ENCODE measurements at places on chromosomes 4 and X.

DNA sequence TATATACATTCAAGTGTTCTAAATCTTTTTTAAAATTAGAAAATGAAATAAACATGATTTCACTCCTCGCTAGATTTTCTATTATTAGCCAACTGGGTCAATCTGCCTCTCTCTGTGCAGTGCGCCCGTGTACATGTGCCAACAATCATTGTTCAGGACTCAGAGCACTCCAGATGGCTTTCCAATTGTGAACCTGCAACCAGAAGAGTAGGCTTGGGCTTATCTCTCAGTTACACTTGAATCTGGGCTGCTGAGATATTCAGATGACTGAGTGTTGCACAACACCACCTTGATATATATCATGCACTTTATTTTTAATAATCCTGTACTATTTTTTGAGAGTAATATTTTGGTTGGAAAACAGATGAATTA is 184.0 kb upstream of the FSTL5 start:
- no peak for DNase-seq

DNA sequence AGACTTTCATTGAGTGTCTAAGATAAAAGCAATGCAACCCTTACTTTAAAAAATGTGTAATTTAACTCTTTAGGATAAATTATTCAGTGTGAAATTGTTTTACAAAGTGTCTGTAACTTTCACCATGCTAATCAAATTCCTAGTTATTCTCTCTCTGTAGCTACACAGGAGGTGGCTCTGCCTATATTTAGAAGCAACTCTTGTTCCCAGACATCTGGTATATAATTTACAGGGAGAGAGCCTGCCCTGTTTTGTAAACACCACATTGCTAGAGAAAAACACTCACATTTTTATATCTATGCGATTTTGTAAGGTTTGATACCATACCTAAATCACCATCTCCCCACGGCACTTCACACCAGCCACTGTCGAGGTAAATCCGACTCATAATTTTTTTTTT is 35.5 kb upstream of the SPATA4 start:
- DNase-seq: no peak

GRCh38 chr4:172356016-172356415 is 542.8 kb downstream of the GALNTL6 start:
- no peak for DNase-seq

DNA sequence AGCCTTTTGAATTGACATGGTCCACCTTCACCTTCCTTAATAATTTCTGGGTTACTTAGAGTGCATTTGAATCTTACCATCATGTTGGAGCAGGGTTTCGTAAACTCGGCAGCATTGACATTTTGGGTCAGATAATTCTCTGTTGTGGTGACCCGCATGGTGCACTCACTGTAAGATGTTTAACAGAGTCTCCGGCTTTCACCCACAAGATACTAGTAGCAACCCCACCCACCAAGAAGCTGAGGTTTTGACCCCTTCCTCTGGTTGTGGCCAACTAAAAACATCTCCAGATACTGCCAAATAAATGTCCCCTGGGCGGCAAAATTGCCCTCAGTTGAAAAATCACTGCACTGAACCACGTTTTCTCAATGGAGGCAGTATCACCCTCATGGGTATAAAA is 62.7 kb downstream of the CHST7 start:
- no peak for DNase-seq

GRCh38 chr4:6957148-6957520 is 47.5 kb downstream of the TBC1D14 start:
- no peak for DNase-seq

DNA sequence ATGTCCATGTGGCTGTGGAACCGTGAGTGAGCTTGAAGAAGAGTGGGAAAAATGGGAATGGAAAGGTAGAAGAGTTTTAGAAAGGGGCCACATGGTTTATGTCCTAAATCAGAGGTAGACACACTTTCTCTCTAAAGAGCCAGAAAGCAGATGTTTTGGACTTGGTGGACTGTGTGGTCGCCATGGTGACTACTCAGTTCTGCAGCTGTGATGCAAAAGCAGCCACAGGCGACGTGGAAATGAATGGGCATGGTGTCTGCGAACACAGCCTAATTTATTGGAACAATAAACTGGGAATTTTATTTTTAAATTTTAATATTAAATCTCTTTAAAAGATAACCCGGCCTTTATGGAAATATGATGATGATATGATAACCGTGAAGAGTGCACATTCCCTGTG is 386.0 kb upstream of the FAT1 start:
- no peak for DNase-seq

GRCh38 chr4:78565971-78566372 is 14.4 kb downstream of the ANXA3 start:
- no peak for DNase-seq

- no peak for DNase-seq
Measured at GRCh38 chr4:156295676-156296195, 342.1 kb upstream of the CTSO start.

DNA sequence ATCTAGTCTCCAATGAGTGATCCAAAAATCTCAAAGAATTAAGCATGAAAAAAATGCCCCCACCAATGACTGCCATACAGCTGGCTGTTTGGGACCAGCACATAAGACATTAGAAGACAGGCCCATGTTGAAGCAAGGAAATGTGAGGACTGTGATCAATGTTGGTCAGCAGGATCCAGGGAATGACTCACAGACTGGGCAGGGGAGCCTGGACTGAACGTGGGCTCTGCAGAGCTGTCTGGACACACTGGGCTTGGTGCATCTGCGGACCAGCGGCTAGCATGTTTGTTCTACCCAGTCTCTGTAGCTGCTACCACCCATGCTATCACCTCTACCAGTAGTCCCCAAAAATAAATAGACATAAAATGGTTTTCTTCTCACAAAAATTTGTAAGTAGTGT is 108.6 kb downstream of the PALLD start:
- no peak for DNase-seq

DNA sequence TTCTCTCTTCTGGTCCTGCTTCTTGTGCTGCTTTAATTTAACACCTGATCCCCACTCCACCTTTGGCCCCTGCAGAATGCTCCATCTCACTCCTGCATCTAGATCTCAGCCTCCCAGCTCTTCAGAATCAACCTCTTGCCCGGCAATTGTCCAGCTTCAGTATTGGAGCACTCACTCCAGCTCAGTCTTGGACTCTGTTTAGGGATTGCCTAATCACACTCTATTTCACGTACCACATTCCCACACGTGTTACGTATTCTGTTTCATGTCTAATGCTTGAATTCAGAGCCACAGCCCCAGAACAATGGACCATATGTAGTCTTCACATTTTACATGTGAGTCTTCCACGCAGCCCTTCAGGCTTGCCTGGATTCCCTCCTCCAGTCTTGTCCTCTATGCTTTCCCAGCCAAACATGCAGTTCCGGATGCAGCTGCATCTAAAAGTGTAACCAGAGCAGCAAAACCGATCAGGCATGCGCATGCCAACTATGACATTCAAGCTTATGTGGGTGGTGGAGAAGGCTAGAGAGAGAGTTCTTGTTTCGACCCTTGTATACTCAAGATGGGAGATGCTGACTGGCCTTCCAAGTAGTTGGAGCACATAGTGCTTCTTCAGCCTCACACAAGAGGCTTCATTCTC is 105.2 kb upstream of the FAM9A start:
- DNase-seq: no peak

DNA sequence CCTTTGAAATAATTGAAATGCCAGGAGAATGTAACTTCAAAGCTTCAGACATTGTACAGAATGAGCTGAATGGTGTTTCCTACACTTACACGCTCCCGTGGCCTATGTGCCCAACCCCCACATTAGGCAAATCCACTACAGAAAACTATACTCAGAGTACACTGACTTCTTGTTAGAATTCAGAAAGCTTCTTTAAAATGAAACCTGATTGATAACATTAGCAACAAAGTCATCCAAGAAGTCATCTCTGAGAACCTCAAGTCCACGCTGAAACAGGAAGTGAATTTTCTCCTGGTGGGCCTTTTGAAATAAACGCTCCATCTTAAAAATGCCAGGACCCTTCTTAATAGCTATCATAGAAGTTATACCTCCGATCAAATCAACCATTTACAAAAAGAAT is 136.3 kb downstream of the TSPAN5 start:
- no peak for DNase-seq

- DNase-seq: no peak
Measured at GRCh38 chr4:101961144-101961543, 170.6 kb downstream of the BANK1 start.

- DNase-seq: no peak
Measured at GRCh38 chr4:31984872-31985271, 1264.7 kb downstream of the PCDH7 start.

- DNase-seq: no peak
Measured at GRCh38 chr4:33226133-33226532, 2506.0 kb downstream of the PCDH7 start.

GRCh38 chrX:41273638-41274037 is 60.3 kb upstream of the DDX3X start:
- no peak for DNase-seq

DNA sequence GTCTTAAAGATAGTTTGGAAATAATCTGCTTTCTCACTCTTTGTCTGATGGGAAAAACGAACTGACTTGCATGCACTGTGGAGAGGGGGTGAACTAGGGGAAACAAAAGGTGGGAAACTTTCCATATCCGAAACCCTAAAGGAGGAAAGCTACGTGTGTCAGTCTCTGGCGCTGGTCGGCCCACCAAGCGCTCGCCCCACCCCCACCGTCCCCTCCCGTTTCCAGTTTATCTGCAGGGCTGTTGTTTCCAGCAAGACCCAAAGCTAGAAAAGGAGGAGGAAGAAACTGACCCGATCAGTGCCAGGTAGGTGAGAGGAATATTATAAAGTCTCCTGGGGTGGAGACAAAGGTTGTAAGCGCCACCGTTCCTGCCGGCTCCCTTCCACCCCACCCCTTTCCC is 552 bp downstream of the TCEAL9 start:
- no peak for DNase-seq

DNA sequence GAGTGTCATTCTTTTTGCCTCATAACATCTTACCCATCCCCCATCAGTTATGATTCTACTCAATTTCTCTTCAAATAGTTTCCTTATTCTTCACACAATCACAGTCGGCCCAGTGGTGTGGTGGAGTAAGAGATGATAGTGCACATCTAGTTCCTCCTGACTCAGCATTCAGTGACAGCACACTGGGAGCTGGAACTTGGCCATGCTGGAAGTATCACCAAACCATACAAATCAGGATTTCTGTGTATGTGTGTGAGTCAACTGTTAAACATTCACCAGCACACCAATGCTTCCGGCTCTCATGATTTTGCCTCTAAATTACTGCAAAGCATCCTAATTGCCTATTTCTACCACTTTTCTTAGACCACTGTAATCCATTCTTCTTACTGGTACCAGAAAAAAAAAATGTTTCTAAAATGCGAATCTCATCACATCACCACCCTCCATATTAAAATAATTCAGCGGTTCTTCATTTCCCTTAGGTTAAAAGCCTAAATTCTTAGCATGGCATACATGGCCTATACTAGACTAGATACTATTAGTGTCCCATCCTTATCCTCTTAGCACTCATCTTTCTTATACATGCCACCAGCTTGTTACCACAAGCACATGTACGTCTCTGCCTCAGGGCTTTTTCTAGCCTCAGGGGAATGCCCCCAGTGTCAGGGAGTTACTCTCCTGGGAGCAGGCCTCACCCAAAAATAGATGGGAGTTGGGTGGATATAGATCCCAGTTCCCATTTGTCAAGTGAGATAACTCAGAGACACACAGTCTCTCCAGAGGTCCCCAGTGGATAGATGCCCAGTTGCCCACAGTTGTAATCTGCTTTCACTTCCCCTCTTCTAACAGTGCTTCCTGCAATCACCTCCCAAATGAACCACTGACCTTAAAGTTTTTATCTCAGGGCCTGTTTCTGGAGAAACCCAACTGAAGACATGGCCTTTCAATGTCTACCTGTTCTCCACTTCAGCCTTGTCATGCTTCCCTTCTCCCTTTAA is 49.2 kb upstream of the DDX53 start:
- no peak for DNase-seq

- DNase-seq: no peak
Measured at GRCh38 chrX:134542485-134542884, 82.5 kb downstream of the HPRT1 start.

DNA sequence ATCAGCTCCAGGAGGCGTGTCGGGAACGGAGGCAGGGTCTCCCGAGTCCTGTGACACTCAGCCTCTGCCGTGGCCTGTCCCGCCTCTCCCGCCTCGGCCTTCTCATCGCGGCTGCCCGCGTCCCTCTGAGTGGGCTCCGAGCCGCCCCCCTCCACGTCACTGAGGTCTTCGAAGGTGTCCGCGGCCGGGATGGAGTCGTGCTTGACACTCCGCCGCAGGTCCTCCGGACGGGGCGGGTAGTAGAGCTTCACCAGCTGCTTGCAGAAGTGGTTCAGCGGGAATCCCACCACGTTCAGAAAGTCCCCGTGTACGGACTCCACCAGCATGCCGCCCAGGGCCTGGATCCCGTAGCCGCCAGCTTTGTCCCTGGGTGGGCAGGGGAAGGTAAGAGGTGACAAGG is 25.0 kb downstream of the ASMTL start:
- DNase-seq: no peak

DNA sequence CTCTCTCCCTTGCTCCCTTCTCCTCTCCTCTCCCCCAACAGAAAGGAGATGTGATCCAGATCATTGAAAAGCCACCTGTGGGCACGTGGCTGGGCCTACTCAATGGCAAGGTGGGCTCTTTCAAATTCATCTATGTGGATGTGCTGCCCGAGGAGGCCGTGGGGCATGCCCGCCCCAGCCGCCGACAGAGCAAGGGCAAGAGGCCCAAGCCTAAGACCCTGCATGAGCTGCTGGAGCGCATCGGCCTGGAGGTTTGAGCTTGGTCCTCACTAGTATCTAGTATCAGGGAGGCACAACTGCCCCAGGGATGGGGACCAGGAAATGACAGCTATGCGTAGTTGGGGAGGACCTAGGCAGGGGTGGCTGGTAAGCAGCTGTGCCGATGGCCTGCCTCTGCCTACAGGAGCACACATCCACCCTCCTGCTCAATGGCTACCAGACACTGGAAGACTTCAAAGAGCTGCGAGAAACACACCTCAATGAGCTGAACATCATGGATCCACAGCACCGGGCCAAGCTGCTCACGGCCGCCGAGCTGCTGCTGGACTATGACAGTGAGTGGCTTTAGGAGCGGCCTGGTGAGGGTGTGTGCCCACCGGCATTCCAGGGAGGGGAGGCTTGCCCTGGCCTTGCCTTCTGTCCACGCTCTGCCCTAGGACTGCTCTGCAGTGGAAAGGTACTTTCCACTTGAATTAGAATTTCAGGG is 13.0 kb downstream of the SASH3 start:
- no peak for DNase-seq

GRCh38 chr4:140688711-140689598 is 67.2 kb downstream of the TBC1D9 start:
- DNase-seq: no peak

Data from CD4-positive, alpha-beta T cell treated with Interleukin-4 for 4 hours (primary cell).